ENCODE measurements at places on chromosomes 12 and 14.
A peak's percentile ranks its signal among the peaks of the same experiment; 100 is the strongest.

DNA sequence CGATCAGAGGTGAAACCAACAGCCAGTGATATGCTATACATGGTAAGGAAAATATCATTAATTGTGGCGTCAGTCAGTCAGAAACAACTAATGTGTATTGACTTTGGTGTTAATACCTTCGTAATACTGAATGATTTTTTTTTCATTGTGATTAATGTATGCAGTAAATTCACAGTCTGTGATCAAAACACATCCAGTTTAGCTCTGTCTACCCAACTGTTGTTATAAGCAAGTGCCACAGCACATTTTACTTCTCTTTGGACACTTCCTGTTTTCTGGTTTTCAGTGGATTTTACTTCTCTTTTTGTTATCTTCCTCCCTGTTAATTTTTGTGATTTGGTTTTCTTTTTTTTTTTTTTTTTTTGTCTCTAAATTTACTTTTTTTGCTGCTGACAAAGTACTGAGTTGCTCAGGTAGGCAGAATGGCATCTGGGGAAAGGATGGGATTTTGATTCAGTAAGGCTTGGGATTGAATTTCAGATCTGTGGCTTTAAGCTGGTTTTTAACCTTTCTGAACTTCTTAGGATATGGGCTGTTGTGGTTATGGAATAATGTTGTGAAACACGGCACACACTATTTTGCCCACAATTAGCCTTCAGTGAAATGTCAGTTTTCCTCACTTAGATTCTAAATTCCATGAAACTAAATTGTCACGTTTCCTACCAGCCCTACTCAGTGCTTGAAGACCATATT, 604 bp downstream of the GLIPR1 start:
- DNase-seq, result no peak

- no peak for DNase-seq
These were observed 22.5 kb downstream of the PDE3A start for GRCh38 chr12:20390846-20391245.

DNA sequence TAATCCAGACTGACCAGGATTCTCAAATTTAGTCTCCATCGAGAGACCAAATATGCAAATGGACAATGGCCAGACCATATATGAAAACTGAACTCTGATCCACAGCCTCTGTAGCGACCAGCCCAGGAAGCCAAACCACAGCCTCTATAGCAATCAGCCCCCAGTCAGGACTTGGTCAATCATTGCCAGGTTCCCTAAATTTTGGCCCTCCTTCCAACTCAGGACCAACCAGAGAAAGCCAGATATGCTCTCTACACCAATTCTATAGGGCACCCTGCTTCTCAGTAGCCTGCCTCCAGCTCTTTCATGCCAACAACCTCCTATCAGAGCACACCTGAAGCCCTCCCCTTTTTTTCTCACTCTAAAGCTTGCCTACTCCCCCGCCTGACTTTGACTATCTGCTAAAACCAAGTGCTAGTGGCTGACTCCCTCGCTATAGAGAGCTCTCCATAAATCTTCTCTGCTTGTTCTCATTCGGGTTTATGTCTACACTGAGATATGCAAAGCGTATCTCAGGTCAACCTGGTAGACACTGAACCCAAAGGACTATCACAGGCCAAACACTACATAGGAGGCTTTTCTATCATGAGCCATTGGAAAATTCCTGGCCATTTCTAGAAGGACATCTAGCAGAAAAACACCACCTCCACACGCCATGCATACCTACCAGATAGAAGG, 110.5 kb upstream of the FUT8 start:
- DNase-seq, result no peak

GRCh38 chr12:115946092-115946491, 331.4 kb downstream of the MED13L start:
- DNase-seq, result no peak

DNA sequence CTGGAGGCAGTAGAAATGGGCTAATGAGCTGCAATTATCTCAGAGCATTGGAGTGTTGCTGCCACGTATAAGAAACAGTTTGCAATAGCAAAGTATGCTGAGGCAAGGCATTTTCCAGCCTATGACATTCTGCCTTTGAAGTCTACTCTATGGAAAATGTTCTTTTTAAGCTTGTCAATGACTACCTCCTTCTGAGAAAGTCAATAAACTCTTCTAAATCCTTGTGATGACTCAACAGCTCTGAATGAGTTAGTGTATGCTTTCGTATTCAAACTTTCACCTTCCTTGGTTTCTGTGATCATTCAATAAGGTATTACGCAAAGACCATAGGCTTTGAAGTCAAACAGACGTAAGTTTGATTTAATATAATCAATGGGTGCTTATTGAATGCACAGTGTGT, 111.2 kb downstream of the CAPZA3 start:
- DNase-seq, result no peak

DNA sequence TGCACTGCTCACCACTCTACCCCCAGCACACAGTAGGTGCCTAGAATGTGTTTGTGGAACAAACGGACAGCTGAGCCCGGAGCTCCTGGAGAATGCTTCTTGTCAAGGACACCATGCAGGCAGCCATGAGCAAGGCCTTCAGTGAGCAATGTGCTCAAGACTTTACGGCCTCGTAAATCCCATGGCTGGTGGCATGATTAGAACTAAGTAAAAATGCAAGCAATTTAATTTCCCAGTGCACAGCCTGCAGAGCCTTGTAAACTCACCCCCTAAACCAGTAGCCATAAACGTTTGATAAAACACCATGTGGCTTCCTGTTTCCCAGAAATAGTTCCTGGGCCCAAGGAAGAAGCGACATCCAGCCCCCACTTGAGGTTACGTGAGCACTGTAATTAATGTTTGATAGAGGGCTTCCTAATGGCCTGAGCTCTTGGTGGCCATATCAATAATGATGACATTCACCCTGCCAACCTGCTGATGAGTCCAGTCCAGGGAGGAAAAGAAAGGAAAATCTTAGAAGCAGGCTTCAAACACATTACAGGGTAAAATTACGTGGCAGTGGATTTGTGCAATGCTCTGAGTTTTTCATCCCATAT, 36.4 kb upstream of the FICD start:
- no peak for DNase-seq

- no peak for DNase-seq
These were observed 154.1 kb upstream of the FKBP4 start for GRCh38 chr12:2640709-2641108.

DNA sequence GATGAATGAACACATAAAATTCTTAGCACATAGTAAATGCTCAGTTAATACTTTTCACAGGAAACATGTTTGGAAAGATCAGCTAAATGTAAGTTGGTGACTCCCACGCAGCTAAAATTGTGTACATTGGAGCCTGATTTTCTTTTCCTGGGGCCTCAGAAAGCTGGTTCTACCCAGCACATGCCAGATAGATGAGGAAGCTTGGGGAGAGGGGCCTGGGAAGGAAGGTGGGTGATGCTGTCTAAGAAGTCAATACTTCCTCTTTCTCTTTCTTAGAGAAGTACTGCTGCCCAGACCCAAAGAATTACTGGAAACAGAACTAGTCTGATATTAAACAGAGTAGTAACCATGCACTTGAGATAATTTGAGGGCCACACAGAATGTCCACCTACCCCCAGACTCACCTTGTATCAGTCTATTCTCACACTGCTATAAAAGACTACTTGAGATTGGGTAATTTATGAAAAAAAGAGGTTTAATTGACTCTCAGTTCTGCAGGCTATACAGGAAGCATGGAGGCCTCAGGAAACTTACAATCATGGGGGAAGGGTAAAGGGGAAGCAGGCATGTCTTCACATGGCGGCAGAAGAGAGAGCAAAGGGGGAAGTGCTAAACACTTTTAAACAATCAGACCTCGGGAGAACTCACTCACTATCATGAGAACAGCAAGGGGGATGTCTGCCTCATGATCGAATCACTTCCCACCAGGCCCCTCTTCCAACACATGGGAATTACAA, 123.3 kb upstream of the MED13L start:
- DNase-seq, result no peak

- DNase-seq, result no peak
These were observed 10.4 kb downstream of the DCTN2 start for GRCh38 chr12:57536597-57536942.

DNA sequence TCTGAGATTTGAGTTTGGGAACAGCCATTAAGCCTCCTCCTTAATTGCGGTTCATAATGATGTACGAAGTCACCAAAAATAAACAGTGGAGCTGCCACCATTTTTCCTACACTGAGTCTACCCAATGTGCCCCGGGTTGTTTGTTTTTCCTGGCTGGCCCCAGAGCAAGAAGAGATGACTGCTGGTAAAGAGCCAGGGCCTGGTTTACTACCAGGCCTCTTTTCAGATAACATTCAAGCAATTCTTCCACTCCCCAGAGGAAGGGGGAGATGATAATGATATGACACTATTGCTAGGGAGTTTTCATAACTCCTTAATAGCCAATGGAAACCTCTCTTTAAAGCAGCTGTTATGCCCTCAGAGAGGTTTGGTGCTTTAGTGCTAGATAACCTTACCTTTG, 42.3 kb downstream of the BRAP start:
- no peak for DNase-seq

GRCh38 chr14:27006570-27006969, 408.7 kb upstream of the NOVA1 start:
- no peak for DNase-seq

DNA sequence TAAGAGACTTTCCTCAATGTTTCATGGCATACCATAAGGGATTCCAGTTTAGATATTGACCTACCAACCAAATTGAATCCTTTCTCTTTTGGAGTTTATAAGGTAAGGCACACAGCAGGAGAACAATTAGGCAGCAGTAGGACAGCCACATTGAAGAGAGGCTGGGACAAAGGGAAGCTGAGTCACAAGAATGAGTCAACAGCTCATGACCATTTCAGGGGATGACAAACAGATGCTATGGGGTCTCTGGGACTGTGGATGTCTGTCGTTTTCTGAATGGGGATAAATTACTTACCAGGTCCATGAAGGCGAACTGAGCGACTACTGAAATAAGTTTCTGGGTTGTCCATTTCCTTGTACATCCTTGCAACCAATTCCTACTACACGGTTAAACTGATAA, 48.6 kb upstream of the E2F7 start:
- DNase-seq, result no peak

GRCh38 chr14:36818246-36818645, 156.6 kb downstream of the PAX9 start:
- no peak for DNase-seq

- DNase-seq, result no peak
These were observed 117.0 kb downstream of the NTN4 start for GRCh38 chr12:95673576-95673975.

- DNase-seq, result no peak
These were observed 132.9 kb downstream of the SRGAP1 start for GRCh38 chr12:63977441-63977840.

DNA sequence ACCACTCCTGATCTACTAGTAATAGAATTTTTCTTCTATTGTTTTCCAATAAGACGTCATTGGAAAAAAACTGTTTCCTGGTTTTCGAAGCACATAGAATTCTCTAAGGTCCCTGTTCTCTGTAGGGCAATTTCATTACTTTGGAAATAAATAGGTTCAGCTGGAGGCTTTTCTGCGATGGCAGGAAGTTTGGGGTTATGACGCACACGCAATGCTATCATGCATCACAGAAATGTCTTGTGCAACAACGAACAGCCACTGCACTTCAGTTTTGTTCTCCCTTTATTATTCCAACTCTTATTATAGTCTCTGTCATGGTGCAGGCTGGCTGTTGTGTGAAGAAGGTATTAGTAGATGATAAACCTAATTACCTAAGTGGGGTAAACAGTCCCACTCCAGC, 59.0 kb downstream of the KCNK10 start:
- no peak for DNase-seq

GRCh38 chr12:122064025-122064777, 14.4 kb upstream of the MLXIP start:
- DNase-seq, result peak; percentile 58

DNA sequence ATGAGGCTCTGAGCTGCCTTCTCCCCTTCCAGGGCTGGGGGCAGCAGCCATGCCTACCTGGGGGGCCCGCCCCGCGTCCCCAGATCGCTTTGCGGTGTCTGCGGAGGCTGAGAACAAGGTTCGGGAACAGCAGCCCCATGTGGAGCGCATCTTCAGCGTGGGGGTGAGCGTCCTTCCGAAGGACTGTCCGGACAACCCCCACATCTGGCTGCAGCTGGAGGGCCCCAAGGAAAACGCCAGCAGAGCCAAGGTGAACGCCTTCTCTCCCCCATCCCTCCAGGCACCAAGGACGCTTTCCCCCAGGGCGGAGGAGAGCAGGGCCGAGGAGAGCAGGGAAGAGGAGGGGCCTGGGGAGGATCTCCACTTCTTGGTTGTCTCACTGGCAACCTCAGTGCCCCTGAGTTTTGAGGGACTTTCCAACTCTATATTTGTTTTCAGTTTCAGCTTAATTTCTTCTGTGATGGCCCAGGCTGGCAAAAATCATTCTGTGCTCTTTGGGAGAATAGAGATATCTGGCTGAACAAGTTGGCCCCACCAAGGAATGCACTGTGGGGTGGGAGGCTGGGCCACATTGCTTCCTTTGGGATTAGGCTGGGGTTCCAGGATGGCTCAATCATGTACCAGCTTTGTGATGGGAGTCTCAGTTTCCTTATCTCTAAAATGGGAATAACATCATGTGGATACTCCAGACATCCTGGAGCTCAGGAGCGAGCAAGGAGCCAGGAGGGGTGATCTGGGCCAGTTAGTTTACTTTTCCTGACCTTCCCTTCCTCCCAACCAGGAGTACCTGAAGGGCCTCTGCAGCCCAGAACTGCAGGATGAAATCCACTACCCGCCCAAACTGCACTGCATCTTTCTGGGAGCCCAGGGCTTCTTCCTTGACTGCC, 1.2 kb downstream of the KHNYN start:
- DNase-seq, result peak; percentile 65

GRCh38 chr14:52106840-52107239, 38.0 kb upstream of the NID2 start:
- DNase-seq, result no peak

DNA sequence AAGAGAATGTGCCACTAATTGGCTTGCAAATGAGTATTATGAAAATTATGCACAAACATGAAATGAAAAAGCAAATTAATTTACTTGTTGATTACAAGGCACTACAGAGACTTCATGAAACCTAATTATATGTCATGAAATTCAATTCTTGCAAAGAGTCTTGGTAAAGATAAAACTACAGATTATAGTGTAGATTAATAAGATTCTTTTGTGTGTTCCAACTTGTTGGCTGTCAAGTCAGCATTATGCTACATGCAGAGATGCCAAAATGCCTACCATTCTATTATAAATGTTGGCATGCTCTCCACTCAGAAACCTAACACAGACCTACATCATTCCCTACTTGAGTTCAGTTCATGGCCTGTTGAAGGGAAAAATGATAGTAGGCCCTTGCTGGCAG, 97.2 kb upstream of the KITLG start:
- no peak for DNase-seq

- DNase-seq, result no peak
These were observed 12.4 kb downstream of the TTLL5 start for GRCh38 chr14:75673345-75674035.

DNA sequence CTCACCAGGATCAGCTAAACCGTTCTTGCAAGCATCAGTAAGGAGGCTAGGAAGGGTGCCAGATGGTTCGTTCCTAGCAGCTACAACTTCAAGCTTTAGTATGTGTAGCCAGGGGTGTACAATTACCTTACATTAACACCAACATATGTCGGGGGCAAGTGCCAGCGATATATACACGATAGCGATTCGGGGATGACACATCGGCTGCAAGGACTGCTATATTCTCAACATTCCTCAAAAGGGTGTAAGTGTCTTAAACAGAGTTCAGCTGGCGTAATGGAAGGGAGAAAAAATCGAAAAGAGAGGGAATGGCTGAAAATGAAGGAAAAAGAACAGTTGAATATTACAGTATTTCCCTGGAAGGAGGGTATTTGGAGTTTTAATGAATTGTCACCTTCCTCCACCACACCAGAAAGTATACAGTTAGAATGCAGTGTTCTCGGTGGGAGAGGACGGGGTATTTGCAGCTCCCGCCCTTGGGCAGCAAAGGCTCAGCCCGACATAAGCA, 545 bp downstream of the LIMA1 start:
- DNase-seq, result no peak

All from CD4-positive, alpha-beta T cell treated with Interleukin-17A for 4 hours (primary cell).